ENCODE measurements at places on chromosomes 11 and 22.

GRCh38 chr22:19799322-19800190 is 39.0 kb downstream of the TBX1 start:
- peak; percentile 90 for DNase-seq

DNA sequence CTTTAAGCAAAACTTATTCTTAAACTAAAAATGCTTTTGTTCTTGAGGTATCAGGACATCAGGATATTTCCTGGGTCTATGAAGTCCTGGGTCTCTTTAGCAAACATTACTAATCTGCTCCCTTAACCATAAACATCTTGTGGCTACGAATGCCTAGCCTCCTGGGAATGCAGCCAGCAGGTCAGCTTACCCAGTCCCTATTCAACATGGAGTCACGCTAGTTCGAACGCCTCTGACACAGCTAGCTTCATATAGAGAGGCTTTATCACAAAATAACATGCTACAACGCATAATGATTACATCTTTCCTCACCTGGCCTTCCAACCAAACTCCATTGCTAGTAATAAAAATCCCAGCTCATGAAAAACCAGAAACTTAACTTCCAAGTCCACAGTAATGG is 17.5 kb upstream of the FIBIN start:
- peak; percentile 96 for DNase-seq

- DNase-seq, result peak; percentile 56
Measured at GRCh38 chr22:22463855-22464540, 44.5 kb downstream of the ZNF280B start.

DNA sequence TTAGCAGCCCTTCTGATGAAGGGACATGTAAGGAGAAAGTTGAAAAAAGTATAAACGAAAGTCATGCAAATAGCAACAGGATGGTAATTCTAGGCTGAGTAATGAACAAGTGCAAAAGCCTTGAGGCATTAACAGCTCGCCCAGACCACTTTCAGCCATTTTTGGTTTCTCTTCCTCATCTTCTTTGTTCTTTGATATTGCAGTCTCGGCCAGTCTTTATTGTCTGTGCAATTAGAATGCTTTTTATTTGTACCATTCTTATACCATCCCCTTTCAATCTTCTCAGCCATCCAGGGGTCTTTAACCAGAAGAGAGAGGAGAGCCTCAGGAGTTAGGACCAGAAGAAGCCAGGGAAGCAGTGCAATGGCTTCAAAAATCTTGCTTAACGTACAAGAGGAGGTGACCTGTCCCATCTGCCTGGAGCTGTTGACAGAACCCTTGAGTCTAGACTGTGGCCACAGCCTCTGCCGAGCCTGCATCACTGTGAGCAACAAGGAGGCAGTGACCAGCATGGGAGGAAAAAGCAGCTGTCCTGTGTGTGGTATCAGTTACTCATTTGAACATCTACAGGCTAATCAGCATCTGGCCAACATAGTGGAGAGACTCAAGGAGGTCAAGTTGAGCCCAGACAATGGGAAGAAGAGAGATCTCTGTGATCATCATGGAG is 7.3 kb downstream of the TRIM34 start:
- DNase-seq, result no peak

GRCh38 chr11:132006884-132007580 is 636.6 kb downstream of the NTM start:
- DNase-seq, result no peak

DNA sequence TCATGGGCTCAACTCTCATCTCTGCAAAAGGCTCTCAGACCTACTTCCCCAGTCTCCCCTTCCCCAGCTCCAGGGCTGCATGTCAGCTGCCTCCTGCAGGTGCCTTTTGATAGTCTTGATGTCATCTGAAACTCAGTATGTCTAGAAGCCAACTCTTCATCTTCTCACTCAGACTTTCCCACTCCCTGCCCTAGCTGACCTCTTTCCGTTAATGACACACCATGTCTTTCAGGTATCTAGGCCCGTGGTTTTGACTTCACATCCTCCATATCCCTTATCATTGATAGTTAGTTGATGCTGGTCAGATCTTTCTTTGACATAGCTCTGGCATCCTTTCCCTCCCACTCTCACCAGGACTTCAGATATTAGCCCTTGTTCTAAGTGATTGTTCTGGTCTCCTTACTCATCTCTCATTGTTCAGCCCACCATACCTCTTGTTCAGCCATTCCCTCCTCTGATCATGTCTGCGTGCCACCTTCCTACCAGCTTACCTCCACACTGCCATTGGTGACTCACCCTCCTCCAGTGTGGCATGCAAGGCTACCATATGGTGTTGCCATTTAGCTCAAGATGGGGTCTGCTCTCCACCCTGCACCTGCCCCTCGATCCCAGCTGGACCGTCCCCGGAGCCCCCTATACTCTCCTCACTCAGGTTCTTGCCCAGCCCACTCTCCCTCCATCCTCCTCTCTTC is 18.4 kb downstream of the TTC12 start:
- no peak for DNase-seq

- DNase-seq, result no peak
Measured at GRCh38 chr11:126140201-126140925, 71.1 kb downstream of the RPUSD4 start.

- no peak for DNase-seq
Measured at GRCh38 chr11:113603277-113604059, 102.6 kb downstream of the TMPRSS5 start.

- no peak for DNase-seq
Measured at GRCh38 chr11:112670806-112671570, 290.2 kb upstream of the NCAM1 start.

GRCh38 chr22:22935056-22935545 is 47.5 kb downstream of the IGLL5 start:
- DNase-seq, result no peak

GRCh38 chr11:115691030-115691429 is 186.8 kb upstream of the CADM1 start:
- DNase-seq, result no peak

DNA sequence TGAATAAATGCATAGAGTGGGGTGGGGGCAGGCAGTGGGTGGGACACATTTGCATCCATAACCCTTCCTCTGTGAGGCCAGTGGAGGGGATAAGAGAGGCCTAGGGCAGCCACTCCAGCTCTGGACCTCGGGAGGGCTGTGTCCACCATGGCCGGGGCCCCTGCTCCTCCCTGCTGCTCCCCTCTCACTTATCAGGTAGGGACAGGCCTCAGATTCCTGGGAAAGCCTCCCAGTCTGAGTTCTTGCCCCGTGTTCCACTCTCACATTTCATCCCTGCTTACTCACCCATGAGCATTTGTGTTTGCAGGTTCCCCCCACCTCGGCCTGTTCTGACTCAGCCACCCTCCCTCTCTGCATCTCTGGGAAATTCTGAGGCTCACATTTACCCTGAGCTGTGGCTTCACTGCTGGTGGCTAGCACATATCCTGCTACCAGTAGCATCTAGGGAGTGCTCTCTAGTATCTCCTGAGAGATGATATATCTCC is 128.7 kb upstream of the TOP3B start:
- DNase-seq, result peak; percentile 90

DNA sequence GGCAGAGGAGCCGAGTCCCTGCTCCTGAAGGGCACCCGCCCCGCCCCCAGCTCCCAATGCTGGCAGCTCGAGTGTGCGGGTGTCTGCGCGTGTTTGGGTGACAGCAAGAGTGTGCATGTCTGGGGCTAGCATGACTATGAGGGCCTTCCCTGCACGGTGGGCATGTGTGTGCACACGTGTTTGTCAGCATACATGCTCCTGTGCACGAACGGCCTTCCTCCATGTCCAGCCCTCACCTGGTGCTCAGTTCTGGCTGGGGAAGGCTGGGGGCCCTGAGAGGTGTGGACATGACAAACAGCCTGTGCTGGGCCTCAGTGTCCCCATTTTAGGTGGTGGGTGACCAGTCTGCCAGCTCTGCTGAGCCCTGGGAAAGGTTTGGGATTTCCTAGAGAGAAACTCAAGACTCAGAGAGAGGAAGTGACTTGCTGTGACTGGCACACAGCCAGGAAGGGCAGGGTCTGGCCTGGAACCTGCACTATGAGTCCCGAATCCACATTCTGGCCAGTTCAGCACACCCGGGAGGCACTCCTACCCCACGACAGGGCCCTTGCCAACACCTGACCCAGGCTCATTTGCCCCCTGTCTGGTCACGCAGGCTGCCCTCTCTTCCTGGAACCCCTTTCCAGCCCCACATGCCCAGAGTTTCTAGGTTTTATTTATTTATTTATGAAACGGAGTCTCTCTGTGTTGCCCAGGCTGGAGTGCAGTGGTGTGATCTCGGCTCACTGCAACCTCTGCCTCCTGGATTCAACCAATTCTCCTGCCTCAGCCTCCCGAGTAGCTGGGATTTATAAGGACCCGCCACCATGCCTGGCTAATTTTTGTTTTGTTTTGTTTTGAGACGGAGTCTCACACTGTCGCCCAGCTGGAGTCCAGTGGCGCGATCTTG is 3.3 kb upstream of the SHISA8 start:
- DNase-seq, result peak; percentile 36

GRCh38 chr22:24001314-24001713 is 3.9 kb downstream of the GSTT4 start:
- DNase-seq, result no peak

DNA sequence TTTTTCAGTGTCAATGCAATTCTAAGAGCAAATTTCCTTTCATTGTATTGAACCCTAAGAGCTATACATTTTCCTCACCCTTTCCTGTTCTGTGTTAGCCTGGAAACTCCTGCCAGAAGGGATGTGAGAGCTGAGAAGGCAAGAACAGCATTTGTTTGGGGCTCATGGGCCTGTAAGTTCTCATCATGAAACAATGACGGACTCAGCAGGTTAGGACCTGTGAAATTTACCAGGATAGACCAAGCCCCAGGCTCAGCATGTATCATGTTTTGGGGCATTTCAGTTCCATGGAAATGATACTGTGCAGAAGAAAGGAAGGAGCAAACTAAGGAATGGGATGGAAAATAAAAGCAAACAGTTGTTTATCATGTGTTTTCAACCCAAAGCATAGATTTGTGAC is 41.6 kb downstream of the NTM start:
- DNase-seq, result no peak

DNA sequence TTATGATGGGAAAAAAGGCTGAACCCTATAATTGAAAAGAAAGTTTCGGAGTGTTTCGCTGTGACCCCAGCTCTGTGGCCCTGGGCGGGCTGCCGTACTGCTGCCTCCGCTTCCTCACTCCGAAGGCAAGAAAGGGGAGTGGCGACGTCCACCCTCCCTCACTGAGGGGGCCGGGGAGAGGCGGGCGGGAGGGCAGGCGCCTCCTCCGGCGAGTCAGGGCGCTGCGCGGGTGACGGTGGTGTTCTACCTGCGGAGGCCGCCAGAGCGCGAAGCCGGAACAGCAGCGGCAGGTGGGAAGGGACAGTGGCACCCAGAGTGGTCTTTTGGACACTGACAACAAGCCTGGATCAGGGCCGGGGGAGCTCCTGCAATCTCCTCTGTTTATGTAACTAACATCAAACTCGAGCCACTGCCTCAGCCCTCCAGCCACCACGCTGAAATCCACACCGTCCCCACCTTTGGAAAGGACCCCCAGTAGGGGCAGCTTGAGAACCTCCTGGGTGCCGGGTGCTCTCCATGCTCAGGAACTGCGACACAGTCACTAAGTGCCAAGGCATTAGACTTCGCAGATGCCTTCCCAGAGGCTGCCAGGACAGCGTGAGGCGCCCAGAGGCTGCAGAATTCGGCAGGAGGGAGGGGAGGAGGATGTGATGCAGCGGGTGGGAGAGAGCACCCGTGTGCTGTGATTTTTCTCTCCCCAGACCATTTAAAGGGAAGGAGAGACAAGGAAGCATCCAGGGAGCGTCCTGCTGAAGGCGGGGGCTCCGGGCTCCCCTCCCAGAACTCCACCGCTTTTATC is 25.5 kb downstream of the BID start:
- DNase-seq, result no peak
